GM20000 (cell line): ENCODE measurements at places on chromosomes 2 and 18.
A peak's percentile ranks its signal among the peaks of the same experiment; 100 is the strongest.

DNA sequence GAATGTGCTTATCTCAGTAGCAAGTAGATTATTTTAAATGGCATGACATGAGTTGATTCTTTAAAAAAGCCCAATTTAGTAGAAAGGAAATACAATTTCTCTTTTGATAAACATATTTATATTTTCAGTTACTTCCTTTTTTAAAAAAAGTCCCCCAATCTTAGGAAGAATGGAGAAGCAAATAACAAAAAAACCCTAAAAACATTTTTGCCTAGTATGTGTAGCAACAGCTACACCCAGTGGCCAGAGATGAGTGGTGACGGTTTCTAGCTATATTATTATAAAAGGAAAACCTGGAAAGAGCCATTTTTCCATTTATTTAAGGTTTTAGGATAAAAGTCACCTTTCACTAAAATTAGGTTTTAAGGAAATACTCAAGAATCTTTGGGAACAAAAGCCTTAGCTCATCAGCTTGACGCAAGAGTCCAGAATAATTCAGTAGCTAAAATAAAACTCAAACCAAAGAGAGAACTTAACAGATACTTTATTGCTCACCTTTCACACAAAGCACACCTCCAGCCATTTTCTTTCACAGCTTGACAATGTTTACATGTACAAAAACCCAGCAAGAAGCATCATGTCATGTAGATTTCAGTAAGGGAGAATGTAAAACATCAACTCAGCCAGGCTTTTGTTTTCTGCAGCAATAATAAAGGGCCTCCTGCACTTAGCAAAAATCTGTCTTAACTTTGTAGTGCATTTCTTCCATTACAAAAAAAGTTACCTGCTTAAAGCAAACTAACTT is 15.7 kb downstream of the FAM98A start:
- DNase-seq, result peak; percentile 26

- DNase-seq, result no peak
These were observed 2.6 kb downstream of the TMEM131 start for GRCh38 chr2:97992836-97993825.

DNA sequence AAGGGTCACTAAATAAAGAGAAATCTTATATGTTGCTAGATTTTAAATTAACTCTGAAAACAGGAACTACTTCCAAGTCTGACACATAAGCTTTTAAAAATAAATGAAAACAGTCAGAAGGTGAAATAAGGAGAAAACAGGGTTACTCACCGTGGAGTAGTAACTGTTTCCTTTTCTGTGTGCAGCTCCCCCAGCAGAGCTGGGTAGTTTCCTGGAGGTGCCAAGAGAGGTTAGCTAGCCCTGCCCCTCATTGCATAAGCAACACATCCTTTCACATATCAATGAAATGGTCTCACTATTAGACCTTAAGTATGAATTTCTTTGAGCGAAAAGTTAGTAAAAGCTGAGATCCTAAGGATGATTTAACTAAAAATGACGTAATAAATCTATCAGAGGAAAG is 54.0 kb upstream of the GPR75 start:
- DNase-seq, result peak; percentile 41

GRCh38 chr2:69572641-69573040 is 70.9 kb downstream of the AAK1 start:
- no peak for DNase-seq

DNA sequence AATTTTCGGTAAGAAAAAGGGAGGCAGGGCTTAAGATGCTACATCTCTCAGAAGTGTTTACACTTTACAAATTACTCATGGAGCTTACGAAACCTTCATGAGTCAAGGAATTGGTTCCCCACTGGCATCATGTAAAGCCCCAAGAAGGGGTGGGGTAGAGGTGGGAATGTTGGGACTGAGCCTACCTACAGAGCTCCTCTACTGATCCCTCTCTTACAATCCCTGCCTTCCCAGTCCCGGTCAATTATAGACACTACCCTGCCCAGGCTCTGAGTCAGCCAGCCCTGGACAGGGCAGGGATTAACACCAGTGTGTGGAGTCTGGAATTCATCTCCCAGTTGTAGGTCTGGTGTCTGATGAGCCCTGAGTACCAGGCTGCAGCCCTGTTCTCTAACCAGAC is 248.9 kb downstream of the PAX3 start:
- DNase-seq, result no peak

GRCh38 chr18:25457126-25457525 is 105.2 kb upstream of the ZNF521 start:
- DNase-seq, result no peak

DNA sequence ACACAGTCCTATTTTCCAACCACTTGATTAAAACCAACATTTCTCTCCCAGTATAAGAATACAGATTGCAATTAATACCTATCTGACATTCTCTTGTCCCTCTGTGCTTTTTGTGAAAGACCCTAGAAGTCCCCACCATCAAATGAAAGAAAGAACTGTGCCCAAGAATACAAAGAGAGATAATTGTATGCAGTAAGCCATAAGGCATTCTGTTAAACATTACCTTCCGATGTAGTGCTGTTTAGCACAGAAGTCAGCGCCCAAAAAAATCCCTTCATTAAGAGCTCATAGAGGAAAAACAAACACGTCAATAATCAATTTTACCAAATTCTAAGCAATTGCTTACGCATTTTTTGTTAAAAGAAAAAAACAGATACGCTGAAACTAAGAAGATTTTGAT is 41.1 kb downstream of the ZNF516 start:
- no peak for DNase-seq

GRCh38 chr2:64654063-64654811 is 524 bp upstream of the SERTAD2 start:
- DNase-seq, result no peak

DNA sequence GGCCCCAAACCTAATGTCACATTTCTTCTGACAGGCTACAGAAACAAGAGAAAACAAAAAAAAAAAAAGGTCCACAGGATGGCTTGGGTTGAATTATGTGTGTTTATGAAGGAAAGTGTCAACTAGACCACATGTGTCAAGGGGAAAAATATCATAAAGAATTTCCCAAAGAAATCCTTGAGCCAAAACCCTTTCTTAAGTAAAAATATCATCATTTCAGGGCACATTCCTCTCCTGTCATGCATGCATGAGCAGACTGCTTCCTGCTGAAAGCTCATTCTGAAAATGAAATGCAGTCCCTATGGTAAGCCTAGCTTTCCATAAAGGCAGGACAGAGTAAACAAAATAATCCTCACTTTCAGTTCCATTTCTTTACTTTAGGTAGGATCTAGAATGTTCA is 85.7 kb upstream of the RBBP8 start:
- no peak for DNase-seq

DNA sequence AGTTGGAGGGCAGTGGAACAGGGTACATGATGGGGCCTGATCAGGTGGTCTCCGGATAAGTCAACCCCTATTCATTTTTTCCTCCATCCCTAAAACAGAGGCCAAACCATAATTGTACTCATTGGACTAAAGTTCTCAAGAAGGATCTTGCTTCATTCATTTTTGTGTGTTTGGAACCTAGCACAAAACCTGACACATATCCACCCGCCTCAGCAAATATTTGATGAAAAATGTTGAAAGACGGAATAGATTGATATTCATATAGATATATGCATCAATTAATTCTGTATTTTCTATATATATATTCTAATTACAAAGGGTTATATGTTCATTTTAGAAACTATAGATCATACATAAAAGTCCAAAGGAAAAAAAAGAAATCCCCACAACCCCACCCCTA is 21.9 kb downstream of the SLC4A1AP start:
- no peak for DNase-seq

- DNase-seq, result peak; percentile 27
These were observed 78.9 kb downstream of the UXS1 start for GRCh38 chr2:106115250-106115649.

- DNase-seq, result no peak
These were observed 884 bp upstream of the RAPH1 start for GRCh38 chr2:203535784-203536585.

DNA sequence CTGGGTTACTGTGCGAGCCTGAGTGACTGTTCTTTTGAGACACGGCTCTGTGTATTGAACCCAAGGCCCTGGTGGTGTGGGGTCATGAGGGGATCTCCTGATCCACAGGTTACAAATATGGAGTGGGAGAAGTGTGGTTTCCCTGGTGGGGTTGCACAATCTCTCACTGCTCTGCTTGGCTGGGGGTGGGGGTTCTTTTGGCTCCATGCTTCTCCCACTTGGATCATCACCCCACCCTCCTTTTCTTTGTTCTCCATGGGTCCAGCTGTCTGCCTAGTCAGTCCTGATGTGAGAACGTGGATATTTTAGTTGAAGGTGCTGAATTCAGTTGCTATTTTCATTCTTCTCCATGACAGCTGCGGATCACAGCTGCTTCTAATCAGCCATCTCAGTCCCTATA is 37.8 kb downstream of the AGPS start:
- DNase-seq, result no peak

GRCh38 chr2:8575834-8576423 is 105.9 kb upstream of the ID2 start:
- DNase-seq, result no peak

DNA sequence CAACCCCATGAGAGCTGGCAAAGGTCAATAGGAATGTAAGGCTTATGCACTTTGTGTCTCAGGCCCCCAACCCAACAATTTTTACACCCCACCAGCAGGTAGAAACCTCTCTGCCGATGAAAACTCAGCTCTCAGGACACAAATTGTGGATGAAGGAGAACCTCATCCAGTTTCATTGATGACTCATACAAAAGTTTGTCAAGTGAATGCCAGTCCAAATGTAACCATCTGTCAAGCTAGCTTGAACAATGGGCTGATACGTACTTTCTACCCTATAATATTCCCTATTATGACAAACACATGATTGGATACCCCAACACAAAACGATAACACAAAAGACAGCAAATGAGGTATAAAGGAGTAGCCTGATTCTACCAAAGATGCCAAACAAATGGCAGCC is 321.2 kb upstream of the TMEFF2 start:
- DNase-seq, result no peak

DNA sequence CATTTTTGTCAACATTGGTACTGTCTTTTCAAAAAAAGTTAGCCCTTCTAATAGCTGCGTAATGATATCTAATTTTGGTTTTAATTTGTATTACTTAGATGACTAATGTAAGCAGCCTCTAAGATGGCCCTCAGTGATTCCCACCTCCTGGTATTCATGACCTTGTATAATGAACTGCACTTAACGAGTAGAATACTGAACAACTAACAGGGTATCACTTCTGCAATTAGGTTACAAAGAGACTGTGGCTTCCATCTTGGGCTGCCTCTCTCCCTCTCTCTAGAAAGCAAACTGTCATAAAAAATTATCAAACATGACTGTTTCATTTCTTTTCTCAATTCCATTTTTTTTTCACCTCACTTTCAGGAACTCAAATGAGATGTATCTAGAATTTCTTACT is 120.9 kb downstream of the RNF152 start:
- no peak for DNase-seq

GRCh38 chr18:34038086-34038485 is 186.6 kb downstream of the NOL4 start:
- no peak for DNase-seq

- DNase-seq, result no peak
These were observed 146.1 kb downstream of the ERBB4 start for GRCh38 chr2:212392544-212392943.

DNA sequence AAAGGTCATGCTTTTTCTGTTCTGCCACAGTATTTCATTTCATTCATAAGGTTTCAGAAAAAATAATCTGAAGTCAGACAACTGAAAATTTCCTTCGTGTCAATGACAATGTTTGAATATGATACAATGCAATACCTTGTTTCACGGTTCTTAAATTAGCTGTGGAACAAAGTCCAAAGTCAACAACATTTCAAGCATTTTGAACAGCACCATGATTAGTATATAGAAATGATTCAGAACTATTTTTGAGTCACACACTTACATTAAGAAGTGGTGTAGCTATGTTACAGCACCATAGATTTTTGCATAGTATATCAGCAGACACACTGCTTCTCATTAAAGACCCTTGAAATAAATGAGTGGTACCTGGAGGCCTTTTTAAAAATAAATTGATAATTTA is 178.3 kb upstream of the DSEL start:
- DNase-seq, result no peak

- DNase-seq, result no peak
These were observed 31.6 kb downstream of the THNSL2 start for GRCh38 chr2:88201811-88202169.

DNA sequence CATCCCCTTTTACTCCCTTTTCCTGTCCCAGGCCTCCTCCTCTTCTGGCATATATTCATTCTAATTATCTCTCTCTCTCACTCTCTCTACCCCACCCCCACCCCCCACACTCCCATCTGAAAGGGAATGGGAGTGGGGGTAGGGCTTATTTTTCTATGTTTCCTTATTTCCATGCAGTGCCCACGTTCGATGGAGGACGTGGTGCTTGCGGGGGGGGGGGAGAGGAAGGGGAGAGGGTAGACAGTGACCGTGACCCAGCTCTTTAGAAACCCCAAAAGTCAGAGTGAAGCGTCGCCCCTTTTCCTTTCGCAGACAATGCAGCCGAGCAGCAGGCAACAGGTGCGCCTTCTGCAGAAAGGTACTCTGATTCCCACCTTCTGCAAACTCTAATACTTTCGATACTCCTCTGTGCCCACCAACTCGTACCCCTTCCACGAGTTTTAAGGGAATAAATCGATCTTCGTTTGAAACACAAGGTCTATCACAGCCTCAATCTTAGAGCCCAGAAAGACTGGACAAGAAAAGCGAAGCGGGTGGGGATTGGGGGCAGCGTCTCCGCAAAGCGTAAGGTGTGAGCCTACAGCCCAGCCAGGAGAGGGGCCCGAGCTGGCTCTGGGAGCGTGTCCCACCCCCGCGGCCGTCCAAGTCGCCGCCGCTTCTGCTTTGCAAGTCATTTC is 891 bp upstream of the NR4A2 start:
- DNase-seq, result peak; percentile 68

- no peak for DNase-seq
These were observed 16.6 kb downstream of the EN1 start for GRCh38 chr2:118830881-118831280.

GRCh38 chr2:175955136-175955535 is 46.9 kb downstream of the LNPK start:
- no peak for DNase-seq

DNA sequence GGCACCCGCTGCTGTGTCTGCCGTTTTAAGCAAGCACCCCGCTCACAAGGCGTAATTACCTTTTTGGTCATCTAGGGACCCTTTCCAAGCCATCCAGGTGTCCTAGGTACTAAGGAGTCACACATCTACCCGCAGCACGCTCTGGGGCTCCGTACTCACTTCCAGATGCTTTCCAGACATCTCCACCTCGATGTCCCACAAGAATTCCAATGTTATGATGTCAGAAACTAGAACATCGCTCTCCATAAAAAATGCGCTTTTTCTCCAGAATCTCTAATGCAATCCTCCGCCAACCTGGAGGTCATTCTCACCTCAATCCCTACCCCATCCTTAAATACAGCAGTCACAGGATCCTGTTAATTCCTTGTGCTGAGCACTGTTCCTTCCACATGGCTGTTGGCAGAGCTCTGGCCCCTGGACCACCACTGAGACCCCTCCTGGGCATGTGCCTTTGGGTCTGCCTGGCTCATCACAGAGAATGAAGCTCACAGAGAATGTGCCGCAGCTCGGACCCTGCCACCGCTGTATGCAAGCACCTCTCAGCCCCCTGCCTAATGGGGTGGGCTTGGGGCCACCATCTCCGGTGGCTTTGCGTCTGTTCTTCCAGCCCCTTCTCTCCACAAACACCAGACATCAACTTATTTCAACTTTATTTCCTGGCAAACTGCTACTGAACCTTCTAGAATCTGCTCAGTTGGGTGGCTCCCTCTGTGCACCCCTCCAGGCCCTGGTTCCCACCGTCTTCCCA is 4.6 kb upstream of the PXDN start:
- DNase-seq, result no peak

GRCh38 chr2:105248316-105249070 is 7.0 kb downstream of the GPR45 start:
- no peak for DNase-seq
